Esophagus mucosa (tissue), 1 donor: ENCODE measurements at places on chromosomes 13 and 19.
A peak's percentile ranks its signal among the peaks of the same experiment; 100 is the strongest.

GRCh38 chr13:41470196-41470595, 12.8 kb downstream of the RGCC start:
- no peak for ATAC-seq

DNA sequence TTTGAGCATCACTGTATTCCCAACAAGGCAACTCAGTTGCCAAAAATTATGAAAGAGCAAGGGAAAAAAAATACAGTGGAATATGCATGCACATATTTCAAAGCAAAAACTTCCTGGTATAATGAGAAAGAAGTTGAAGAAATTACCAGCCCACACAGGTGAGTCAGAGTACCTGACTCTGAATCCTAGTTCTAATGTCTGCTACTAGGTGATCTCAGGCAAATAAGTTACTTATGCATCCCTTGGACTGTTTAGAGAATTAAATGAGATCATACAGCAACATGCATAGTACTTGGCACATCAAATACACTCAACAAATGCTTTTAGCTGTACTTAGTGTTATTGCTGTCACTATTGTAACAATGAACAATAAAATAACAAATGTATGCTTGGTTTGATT, 144.9 kb downstream of the MIPEP start:
- peak; percentile 62 for ATAC-seq

DNA sequence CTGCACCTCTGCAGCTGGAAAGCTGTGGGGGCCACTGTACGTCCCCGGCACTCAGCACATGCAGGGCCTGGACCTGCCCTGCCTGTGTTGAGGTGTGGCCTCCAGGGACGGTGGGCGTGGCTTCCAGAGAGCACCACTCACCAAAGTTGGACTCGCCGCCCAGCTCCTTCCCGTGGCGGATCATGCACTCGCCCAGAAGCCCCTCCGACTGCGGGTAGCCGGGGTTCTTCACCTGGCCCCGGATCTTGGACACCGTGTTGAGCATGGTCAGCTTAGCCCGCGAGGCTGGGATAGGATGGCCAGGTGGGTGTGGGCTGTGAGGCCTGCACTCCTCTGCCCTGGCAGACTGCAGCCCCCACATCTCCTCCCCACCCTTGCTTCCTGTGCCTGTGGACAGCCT, 22.0 kb downstream of the MPND start:
- ATAC-seq, result no peak

GRCh38 chr19:572743-573518, 535 bp downstream of the BSG start:
- ATAC-seq, result peak; percentile 9

DNA sequence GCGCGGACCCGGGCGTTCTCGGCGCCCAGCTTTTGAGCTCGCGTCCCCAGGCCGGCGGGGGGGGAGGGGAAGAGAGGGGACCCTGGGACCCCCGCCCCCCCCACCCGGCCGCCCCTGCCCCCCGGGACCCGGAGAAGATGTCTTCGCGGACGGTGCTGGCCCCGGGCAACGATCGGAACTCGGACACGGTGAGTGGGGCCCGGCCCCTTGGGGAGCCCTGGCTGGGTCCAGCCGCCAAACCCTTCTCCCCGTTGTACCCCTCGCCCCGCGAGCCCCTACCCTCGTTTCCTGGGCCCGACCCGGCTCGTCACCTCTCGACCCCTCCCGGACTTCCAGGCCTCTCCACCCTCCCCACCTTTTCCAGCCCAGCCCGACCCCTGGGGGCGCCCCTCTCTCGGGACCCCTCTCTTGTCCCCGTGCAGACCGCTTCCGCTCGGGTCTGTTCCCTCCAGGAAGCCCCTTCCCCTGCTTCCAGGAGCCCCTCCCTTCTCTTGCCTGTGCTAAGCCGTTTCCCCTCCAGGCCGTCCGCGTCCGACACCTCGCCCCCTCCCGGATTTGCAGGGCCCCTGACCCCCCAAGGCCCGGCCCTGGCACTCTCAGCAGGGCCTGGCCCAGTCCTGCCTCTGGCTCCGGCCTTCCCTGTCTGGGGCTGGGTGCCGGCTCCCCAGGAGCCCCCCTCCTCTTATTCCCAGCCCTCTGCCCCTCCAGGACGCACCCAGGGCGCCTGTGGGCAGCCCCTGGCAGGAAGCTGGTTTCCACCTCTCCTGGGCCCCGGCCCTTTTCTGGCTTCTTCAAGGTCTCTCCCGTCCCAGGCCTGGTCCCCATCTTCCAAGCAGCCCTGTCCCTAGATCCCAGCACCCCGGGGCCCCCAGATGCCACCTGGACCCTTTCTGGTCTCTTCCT, 632 bp downstream of the MARK4 start:
- ATAC-seq, result peak; percentile 8

- no peak for ATAC-seq
Measured at GRCh38 chr19:33435706-33436359, 62.3 kb downstream of the CEBPG start.

- ATAC-seq, result peak; percentile 48
Measured at GRCh38 chr13:30580852-30581502, 36.7 kb upstream of the USPL1 start.

DNA sequence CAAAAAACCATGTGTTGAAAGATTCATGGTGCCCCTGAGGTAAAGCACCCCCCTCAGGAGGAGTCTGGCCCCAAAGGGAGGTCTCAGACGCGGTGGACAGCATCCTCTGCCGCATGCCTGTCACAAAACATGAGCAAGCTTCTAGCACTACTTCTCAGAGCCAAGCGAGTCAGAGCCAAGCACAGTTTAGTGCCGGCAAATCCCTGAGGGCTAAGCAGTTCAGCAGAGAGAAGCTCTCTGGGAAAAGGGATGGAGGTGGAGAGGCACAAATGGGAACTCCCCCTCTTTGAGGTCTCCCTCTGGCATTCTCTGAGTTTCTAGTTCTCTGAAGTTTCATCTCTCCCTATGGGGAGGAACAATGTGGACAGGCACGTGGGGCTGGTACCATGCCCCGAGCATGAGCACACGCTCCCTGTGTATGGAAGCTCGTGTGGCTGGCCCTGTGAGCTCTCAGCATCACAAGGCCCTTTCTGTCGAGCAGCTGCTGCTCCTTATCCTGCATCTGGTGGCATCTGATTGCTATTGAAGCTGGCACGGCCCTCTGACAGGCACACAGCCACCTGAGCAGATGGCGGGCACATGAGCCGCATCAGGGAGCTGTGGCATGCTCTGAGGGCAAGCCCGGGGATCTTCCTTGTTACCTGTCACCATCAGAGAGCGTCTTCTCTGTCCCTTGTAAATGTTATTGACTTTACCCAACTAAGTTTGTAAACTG, 325.1 kb downstream of the SLC7A1 start:
- ATAC-seq, result no peak

- ATAC-seq, result no peak
Measured at GRCh38 chr13:42752731-42753130, 28.7 kb upstream of the FAM216B start.

- peak; percentile 90 for ATAC-seq
Measured at GRCh38 chr13:50801087-50801931, 42.2 kb downstream of the DLEU7 start.

DNA sequence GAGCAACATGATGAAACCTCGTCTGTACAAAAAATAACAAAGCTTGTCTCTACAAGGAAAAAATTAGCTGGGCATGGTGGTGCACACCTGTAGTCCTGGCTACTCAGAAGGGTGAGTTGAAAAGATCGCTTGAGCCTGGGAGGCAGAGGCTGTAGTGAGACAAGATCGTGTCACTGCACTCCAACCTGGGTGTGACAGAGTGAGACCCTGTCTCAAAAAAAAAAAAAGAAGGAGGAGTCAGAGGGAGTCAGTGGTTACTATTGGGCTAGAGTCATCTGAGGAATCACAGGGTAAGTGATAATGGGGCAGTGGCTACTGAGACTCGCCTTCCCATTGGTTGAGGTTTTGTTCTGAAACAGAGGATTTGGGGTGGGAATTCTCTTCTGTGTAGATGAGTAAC, 1.9 kb upstream of the GPI start:
- ATAC-seq, result no peak
